Stimulated activated CD4-positive, alpha-beta T cell treated with anti-CD3 and anti-CD28 coated beads, Interleukin-1b, Interleukin-23, amount 100 ng/mL, for 48 hours (primary cell): ENCODE measurements at places on chromosomes 1 and 21.

GRCh38 chr21:15208786-15209185 is 144.0 kb upstream of the NRIP1 start:
- DNase-seq, result no peak

GRCh38 chr1:220894025-220894923 is 15.0 kb downstream of the HLX start:
- no peak for DNase-seq

DNA sequence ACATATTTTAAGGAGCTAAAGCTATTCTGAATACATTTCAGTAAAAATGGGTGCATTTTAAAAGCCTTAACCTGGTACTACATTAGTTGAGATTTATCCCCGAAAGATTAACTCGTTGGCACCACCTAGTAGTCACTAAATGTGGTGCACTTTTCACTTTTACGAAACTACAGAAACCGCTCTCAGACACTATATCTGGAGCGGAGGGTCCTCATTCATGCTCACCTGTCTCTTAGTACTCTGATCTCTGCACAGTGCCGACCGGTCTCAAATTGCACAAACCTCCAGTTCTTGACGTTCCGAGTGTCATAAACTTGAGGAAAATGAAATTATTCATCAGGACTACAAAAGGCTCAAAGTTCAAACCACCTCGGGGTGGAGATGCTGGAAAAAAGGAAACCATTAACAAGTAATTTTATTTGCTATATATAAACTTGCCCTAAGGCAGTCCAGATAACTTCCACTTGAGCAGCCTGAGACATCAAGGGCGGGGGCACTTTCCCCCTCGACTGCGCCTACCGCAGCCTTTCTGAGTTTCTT is 722 bp downstream of the LZIC start:
- DNase-seq, result no peak

DNA sequence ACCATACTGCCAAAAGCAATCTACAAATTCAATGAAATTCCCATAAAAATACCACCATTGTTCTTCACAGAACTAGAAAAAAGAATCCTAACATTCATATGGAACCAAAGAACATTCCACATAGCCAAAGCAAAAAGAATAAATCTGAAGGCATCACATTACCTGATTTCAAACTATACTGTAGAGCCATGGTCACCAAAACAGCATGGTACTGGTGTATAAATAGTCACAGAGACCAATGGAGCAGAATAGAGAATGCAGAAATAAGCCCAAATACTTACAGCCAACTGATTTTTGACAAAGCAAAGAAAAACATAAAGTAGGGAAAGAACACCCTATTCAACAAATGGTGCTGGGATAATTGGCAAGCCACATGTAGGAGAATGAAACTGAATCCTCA is 6.2 kb upstream of the DEPDC1 start:
- DNase-seq, result no peak

GRCh38 chr1:208077232-208078075 is 166.5 kb upstream of the CD34 start:
- no peak for DNase-seq

DNA sequence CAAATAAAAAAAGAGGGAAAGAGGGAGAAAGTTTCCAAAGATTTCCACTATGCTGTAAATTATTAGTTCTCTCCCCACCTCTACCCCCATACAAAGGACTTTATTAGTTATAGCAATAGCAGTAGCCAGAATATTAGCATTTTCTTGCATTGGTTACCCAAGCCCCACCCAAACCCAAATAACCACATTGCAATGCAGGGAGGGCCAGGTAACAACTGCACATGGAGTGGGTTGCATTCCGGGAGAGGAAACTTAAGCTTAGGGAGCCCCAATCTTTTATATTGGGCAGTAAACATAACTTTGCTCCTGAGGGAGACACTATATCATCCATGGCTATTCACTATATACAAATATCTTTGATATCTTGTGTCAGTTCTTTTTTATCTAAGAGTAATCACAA is 6.0 kb downstream of the ADIPOR1 start:
- DNase-seq, result no peak

- DNase-seq, result no peak
These were observed 41.2 kb upstream of the CR1L start for GRCh38 chr1:207603777-207604176.

GRCh38 chr1:154983776-154984466 is 777 bp downstream of the FLAD1 start:
- DNase-seq, result no peak

DNA sequence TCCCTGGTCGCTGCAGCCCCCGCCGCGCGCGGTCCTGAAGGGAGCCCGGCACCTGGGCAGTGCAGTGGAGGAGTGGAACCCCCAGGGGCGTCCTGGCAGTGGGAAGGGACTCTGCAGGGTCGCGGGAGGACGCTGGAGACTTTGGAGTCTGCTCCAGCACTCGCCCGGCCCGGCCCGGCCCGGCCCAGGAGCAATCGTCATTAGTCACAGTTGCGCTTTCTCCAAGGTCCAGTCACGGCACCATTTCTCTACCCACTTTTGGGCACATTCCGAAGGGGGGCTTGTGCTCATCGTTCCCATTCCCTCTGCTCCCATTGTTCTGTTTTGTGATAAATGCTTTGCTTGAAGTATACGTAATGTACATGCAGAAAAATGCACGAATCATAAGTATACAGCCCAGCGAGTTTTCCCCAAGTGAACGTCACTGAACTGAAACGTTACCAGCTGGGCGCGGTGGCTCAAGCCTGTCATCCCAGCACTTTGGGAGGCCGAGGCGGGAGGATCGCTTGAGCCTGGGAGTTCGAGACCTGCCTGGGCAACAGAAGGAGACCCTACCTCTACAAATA is 999 bp downstream of the THAP3 start:
- no peak for DNase-seq

DNA sequence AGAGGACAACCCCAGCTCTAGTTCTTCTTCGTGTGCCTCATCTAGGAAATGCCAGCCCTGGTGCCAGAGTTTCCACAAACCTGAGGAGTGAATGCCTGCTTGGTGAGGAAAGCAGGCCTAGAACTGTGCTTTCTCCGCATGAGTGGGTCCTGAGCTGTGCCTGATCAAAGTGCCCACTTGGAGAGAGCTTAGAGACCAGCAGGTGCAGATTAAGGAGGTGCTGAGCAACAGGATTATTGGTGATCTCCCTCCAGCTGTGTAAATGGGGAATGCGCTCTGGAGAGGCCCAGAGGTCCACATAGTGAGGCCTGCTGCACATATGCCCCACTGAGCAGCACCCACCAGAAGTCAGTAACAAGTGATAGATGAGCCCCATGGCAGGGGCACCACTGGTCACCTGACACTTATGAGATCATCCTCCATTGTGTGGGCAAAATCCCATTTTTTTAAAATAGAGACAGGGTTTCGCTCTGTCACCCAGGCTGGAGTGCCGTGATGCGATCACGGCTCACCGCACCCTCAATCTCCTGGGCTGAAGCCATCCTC is 127.2 kb upstream of the ZC3H12A start:
- no peak for DNase-seq

- DNase-seq, result no peak
These were observed 37.8 kb upstream of the CTTNBP2NL start for GRCh38 chr1:112358061-112358770.

DNA sequence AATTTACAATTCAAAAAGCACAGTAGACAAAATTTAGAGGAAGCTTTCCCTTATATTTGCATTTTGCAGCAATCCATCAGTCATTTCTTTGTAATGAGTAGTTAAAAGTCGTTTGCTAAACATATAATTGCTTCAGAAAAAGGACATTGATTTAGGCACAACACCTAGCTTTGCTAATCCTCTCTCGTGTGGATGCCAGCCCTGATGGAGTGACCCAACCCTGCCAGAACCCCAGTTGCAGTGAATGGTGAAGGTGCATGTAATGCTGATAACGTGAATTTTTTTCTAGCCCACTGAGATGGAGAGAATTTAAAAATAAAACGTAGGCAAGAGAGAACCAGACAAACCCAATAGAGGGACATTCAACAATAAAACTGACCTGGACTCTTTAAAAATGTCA is 263.4 kb downstream of the GRIK1 start:
- no peak for DNase-seq

GRCh38 chr21:9774347-9774746 is 747.0 kb upstream of the TPTE start:
- DNase-seq, result no peak

DNA sequence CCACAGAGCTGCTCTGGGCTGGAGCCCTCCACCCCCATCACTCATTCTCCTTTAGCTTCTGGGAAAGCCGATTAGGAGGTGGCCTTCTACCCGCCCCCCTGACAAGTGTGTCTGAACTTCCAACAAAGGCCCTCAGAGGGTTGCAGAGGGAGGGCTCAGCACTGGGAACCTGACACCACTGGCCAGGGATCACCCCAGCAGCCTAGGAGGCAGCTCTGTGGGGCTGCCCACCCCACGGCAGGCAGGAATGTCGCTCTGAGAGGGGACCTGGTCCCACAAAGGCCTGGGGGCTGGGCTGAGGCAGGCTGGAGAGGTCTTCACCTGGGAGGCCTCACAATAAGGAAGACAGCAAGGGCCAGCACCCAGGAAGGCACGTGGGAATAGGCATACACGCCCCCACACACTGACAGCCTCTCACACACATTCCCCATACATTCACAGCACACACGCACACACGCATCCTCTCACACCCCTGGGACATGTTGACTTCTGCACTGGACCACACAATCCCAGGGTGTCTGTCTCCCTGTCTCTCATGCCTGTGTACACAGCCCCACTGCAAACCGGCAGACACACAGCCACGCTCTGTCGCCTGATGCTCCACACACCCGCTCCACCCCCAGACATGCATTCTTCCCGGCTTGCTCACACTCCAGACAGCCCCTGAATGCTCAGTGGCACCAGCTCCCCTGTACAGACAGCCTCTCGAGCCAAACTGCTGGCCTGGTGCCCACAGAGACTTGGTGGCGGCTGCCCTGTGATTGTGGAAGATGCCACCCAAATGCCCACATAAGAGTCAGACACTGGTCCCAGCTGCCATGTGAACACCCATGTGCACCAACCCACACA is 30.7 kb downstream of the DMBX1 start:
- DNase-seq, result no peak

DNA sequence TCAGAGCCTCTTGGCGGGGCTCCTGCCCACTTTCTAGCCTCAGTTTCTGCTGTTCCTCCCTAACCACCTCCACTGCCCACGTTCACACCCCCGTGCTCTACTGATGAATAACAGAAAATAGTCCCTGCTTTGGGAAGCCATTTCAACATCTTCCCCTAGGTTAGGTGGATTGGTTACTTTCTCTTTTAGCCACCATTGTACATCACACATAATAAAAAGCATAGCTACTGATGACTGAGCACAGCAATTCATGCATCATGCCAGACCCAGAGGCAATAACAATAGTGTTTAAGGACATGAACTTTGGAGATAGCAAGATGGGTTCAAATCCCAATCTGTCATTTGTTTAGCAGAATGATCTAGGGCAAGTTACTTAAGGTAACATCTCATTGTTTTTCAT is 74.6 kb downstream of the COLGALT2 start:
- DNase-seq, result no peak

DNA sequence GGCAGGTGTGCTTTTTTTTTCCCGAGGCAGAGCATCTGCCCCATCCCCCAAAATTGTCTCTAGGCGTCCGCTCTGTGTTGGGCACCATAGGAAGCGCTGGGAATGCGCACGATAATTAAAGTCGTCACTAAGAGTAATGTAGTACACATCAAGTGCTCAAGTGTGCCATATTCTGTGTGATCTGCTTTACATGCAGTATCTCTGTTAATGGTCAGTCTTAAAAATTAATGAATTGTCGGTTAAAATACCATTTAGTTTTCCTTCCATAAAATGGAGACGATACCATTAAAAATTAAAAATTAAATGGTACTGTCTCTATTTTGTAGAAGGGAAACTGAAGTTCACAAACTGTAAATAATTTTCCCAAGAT is 544 bp upstream of the CCT8 start:
- DNase-seq, result no peak

DNA sequence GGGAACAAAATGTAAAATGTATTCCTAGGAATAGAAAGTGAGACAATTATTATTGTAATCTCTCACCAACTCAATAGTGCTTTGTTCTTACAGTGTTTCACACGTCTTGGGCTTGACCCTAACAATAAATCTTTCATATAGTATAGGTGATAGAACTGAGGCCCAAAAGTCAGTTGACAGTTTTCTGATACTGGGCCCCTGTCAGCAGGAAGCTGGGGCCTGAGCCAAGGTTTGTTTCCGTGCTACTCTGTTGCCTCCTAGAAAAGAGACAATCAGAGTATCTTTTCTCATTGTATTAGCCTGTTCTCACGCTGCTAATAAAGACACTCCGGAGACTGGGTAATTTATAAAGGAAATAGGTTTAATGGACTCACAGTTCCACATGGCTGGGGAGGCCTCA is 5.0 kb downstream of the RRP1B start:
- no peak for DNase-seq

DNA sequence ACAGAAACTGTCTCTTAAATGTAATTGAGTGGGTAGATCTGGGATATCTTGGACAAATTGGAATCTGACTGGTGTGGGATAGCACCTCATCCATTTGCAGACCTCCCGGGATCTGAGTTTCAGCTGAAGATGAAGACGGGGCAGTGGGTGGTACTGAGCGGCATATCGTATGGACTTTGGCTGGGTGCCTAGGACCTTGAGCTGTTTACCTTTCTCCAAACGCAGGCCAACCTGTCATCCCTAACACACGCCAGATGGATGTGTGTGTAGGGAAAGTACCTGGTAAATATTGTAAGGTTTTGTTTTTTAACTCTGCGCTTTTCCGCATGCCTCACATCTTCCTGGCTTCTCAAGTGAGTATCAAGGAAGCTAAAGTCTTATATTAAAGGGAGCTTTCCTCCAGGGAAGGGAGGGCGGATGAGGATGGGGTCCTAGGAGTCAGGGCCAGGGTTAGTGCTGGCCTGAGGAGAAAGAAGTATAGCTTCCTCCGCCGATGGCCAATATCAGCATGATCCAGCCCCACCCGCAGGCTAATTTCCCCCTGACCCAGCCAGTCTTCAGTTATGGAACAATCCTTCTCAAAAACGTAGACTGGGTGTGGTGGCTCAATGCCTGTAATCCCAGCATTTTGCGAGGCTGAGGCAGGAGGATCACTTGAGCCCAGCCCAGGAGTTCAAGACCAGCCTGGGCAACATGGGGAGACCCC is 26.2 kb downstream of the ATP8B2 start:
- no peak for DNase-seq

- no peak for DNase-seq
These were observed 48.9 kb downstream of the YARS1 start for GRCh38 chr1:32768110-32768850.

- peak; percentile 86 for DNase-seq
These were observed 37.0 kb downstream of the NUAK2 start for GRCh38 chr1:205284420-205285144.

- no peak for DNase-seq
These were observed 14.1 kb downstream of the SLC19A1 start for GRCh38 chr21:45528028-45528705.

GRCh38 chr1:168520832-168521231 is 23.0 kb downstream of the XCL2 start:
- DNase-seq, result no peak

DNA sequence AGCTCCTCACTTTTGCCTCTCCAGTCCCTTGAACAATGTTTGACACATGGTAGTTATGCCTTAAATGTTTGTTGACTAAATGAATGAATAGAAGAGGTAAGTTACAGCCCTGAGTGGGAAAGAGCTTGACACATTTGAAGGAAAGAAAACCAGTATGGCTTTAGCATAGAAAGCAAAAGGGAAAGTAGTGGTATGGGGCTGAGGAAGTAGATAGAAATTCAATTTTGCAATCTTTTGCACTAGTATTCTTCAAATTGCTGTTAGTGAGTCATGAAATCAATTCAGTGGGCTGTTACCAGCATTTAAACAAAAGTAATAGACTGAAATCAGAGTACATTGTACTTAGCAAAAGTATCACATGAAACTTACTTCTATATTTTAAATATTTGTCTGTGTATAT is 21.1 kb downstream of the PLA2G4A start:
- DNase-seq, result no peak
